Kidney tubule cell (primary cell): ENCODE measurements at places on chromosomes 12 and 14.

DNA sequence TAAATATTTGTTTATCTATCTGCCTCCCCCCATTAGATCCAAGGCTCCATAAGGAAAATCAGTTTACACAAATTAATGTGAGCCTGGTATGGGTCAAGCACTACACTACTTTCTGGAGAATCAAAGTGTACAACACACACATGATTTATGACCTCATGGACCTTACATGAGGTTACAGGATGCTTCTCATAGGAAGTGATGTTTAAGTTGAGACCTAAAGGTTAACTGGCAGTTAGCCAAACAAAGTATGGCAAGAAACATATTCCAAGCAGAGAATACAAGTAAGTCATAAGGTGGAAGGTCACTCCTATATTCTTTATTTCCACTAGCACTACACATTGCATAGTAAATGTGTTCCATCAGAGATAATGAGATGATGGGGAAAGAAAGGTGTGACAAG, 39.2 kb downstream of the OSBPL8 start:
- DNase-seq = no peak

DNA sequence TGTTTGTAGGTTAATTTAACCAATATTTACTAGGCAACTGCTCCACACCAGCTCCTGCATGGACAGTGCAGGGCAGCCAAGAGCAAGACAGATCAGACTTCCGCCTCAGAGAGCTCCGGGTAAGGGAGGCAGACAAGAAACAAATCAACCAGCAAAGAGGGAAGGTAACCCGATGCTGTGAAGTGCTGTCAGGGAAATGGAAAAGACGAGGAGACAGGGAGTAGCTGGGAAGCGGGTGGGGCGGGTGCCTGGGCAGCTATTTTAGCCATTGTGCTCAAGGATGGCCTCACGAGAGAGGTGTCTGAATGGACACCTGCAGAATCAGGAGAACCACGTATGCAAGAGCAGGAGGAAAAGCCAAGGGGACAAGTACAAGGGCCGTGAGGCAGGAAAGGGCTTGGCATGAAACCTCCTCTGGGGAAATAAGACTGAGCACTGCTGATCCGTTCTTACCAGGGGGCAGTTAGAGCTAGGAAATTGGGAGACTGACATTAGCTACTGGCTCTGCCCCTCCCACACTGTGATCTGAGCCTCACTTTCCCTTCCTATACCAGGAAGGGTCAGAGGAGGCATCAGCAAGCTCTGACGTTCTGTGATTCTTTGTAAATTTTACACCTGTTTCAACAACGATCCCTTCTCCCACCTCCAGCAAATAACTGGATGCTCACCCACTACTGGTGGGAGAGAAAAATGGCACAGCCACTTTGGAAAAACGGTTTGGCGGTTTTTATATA, 6.5 kb upstream of the TMEM119 start:
- DNase-seq = no peak

- no peak for DNase-seq
Measured at GRCh38 chr14:98298481-98299244, 973.3 kb downstream of the BCL11B start.

DNA sequence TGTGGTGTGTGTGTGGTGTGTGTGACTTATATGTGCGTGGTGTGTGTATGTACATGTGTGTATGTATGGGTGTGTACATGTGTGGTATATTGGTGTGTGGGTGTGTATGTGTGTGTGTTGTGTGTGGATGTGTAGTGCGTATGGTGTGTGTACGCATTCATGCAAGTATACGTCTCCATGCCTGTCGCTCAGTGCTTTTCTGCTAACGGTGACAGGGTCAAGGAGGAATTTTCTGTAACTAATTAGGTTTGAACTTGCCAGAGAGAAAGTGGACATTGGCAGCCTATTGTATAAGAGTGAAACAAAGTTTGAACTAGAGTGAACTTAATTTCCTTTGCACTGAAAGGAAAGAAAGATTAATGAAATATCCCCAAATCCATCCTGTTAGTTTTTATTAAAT, 120.9 kb upstream of the GSC start:
- no peak for DNase-seq

- DNase-seq = no peak
Measured at GRCh38 chr12:70583251-70583650, 54.0 kb downstream of the PTPRB start.

DNA sequence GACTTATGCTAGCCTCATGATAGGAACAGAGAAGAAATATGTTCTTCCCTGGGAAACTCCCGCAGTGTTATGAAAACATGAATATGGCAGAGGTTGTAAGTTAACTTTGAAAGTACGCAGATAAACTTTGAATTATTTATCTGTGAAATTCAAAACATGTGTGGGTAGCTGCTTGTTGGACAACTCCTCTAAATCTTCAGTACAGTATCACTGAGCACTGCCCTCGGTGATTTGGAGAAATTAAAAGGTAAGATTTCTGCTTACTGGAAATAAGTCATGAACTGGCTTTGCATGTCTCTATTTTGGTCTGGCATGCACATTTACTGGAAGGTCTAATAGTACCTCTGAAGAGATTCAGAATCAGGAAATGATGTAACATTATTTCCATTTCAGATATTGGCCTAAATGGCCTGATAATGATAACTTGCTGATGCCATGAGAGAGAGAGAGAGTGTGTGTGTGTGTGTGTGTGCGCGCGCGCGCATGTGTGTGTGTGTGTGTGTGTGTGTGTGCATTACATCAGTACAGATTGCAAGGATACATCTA, 1441.9 kb upstream of the FLRT2 start:
- no peak for DNase-seq

GRCh38 chr12:52193532-52193931, 1.7 kb upstream of the KRT80 start:
- DNase-seq = no peak
